ENCODE measurements at places on chromosomes 7 and 10.

GRCh38 chr7:69757528-69757927 is 159.3 kb downstream of the AUTS2 start:
- DNase-seq: no peak

- no peak for DNase-seq
Observed at GRCh38 chr10:131915990-131916766, 15.4 kb downstream of the PPP2R2D start.

GRCh38 chr7:151013733-151014497 is 10.4 kb downstream of the ATG9B start:
- peak; percentile 69 for DNase-seq

DNA sequence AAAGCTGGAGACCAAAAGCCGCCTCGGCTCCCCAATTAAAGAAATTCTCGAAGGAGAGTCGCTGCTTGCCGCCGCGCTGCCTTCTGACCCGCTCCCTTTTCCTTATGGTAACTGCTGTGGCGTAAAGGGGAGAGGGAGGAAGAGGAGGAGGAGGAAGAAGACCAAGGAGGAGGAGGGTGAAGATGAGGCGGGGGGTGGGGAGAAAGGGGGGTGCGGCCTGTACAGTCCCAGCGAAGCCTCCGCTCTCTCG is 388 bp downstream of the CNOT4 start:
- no peak for DNase-seq

- DNase-seq: no peak
Observed at GRCh38 chr10:80996615-80997193, 459.0 kb downstream of the SH2D4B start.

DNA sequence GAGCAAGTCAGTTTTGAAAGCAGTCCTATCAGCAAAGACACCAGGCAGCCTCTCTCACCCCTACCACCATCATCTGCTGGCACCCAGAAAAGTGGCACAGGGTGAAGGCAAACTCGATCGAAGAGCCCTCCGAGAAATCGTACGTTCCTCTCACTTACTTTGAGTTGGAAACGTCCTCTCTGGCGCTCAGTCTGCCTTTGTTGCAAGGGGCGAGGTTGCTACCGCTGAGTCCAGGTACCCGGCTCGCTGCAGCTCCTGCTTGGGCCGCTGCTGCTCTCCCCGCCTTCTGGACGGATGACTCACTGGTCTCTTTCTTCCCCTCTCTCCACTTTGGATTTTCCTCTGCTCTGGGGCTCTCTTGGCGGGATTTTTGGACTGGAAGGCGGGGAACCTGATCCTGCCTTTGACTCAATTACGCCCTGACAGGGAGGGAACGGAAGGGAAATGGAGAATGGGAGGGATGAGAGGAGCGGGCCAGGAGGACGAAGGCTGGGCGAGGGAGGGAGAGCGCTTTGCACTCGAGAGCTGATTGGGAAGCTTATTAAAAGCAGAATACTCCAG is at the start of gene PTN:
Gene PTN, minus strand, starts transcription at position 453 of the 561 bp plus-strand sequence. CDS start 88,760 bp downstream, outside the sequence.
- DNase-seq: no peak

GRCh38 chr7:92612501-92612900 is 22.3 kb upstream of the FAM133B start:
- no peak for DNase-seq

GRCh38 chr10:96618653-96619052 is 31.8 kb upstream of the TM9SF3 start:
- no peak for DNase-seq

DNA sequence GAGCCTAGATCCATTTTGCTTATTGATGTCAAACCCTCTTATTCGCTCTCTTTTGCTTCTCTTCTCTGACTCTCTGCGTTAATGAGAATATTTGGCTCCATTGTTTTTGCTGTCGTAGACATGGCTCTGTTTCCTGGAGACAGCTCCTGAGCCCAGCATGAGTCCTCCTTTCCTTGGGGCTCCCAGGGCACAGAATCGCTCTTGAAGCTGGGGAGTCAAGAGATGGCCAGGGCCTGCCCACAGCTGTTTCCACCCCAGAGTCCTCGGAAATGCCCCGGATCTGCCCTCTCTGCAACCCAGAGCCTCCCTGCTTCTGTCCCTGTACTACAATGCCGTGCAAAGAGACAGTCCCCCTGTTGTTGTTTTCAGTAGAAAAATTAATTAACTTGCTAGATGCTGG is 566.7 kb upstream of the FOXK1 start:
- no peak for DNase-seq

DNA sequence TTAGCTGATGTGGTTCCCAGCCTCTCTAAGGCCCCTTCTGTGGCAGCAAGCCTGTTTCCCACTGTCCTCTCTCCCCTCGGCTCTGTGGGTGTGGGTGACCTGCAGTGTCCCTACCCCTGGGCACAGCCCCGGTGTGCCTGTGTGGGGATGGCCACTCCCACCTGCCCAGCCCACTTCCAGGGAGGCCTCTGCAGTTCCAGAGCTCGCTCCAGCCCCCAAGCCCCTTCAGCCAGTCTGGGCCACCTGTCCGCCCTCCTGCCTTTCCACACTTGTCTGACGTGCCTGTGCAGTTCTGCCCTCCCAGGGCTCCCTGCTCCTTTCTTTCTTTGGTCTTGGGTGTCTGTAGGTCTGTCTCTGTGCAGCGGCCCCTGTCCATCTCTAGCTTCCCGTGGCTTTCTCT is 127.0 kb upstream of the PPIF start:
- DNase-seq: no peak

GRCh38 chr10:78964952-78965633 is 103.7 kb upstream of the ZMIZ1 start:
- DNase-seq: no peak

DNA sequence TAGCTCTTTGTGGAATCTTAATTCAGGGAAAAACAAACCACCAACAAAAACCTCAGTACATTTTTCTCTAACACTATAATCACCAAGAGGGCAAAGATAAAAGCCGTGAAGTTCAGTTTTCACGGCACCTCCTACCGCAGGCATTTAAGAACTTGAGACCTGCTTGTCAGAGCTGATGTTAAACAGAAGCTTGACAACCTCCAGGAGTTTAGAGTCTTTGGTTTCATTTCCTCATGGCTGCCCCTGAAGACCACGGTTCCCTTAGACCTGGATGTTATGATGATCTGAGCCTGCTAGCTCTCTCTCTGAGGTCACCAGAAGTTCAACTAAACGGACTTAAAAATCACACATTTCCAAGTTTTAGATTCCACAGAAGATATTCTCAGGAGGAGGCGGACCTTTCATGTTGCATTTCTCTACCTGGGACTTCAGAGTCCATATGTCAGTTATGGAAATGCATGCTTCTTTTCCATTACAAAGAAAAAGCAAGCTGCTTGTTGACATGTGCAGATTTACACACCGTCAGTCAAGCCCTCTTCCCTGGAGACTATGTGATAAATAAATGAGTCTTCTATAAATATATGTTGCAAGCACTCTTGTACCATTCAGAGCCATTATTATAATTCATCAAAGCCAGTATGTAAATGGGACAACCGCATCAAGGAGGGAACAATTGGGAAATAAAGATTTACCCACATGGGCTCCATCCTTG is 258.0 kb downstream of the GFRA1 start:
- no peak for DNase-seq

GRCh38 chr10:27407271-27407670 is 96.8 kb upstream of the RAB18 start:
- no peak for DNase-seq

DNA sequence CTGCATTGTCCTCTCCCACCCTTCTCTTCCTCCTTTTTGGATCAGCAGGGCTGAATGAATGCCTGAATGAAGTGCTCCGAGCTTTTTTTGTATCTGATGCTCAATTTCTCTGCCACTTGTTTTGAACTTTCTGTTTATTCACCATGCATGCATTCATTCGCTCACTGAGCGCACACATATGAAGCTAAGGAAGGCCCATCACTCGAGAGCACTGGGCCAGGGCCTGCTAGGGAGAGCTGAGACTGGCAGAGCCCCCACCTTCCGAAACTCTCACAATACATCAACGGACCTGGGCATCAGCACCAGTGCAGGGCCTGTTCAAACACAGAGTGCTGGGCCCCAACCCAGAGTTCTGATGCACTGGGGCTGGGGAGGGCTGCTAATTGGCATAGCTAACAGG is 45.7 kb downstream of the RPS24 start:
- no peak for DNase-seq

Data from stimulated activated CD8-positive, alpha-beta memory T cell treated with anti-CD3 and anti-CD28 coated beads, Interleukin-4, amount 100 ng/mL, for 24 hours (primary cell).